Kidney glomerular epithelial cell (primary cell): ENCODE measurements at places on chromosomes 1 and 21.
A peak's percentile ranks its signal among the peaks of the same experiment; 100 is the strongest.

- DNase-seq = no peak
Observed at GRCh38 chr21:46213620-46214286, 14.8 kb downstream of the LSS start.

DNA sequence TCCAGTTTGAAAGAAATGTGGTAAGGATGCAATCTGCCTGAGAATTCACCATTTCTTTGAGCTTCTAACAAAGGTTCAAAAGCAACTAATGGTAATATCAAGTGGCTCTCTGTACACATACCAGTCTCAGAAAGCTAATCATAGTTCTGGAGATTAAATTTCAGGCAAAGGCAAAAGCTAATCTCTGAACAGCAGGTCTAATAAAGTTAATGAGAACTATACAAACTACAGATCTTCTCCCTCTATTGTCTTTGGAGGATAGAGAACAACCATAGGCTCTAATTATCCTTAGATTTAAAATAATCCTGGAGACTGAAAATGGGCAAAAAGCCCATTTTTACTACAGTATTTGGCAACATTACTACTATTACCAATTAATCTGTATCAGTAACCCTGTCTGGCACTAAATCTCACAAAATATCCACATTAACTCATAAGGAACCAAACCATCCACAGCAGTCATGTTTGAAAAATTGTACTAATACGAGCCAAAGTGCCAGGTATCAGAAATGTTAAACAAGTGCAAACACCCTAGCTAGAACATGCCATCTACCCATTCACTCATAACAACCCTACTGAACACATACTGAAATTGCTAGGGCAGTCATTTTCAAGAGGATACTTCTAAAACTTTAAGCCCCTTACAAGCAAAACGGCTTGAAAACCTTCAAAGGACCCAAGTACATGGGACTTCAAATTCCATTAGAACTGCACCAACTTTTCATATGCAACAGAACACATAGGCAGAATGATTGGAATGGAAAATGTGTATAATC, 4.8 kb downstream of the DIPK1A start:
- no peak for DNase-seq

- DNase-seq = no peak
Observed at GRCh38 chr1:243270097-243270864, 14.4 kb downstream of the SDCCAG8 start.

DNA sequence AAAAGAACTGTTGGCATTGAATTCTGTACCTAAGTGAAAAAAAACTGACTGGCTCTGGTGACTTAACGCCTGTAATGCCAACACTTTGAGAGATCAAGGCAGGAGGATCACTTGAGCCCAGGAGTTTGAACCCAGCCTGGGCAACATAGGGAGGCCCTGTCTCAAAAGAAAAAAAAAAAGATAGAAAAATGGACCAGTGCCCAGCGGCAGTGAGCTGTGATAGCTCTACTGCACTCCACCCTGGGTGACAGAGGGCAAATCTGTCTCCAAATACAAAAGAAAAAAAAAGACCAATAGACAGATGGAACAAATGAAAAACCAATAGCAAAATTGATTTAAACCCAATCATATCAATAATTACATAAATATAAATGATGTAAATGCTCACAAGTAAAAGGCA, 674 bp upstream of the AKR7A3 start:
- DNase-seq = no peak

GRCh38 chr1:173202424-173203145, 4.5 kb downstream of the TNFSF4 start:
- DNase-seq = peak; percentile 83

DNA sequence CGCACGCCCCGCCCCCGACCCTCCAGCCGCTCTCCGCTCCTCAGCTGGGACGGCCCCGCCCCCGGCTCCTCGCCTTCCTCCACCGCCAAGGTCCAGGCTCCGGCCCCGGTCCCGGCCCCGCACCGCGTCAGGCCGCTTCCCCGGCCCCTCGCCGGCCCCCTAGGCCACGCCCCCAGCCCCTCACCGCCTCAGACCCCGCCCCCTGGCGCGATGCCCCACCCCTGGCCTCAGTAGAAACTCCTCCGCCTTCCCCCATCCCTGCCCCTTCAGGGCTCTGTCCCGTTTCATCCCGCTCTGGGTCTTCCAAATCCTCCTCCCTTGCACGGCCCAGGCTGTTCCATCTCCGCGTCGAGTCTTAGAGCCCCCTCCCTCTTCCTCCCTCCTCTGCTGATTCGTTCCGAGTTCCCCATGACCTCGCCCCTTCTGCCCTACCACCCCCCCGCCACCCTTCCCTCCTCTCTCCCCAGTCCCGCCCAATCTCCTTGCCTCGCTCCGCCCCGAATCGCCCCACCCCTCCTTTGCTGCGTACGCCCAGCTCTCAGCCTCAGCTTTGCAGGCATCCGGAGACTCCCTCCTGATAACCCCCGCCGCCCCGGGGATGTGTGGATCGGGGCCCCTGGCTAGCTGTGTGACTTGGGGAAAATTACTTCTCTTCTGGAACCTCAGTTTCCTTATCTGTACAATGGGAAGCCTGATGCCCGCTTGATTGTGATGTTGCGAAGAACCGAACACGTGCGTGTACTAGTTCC, 448 bp upstream of the ASAP3 start:
- peak; percentile 83 for DNase-seq

DNA sequence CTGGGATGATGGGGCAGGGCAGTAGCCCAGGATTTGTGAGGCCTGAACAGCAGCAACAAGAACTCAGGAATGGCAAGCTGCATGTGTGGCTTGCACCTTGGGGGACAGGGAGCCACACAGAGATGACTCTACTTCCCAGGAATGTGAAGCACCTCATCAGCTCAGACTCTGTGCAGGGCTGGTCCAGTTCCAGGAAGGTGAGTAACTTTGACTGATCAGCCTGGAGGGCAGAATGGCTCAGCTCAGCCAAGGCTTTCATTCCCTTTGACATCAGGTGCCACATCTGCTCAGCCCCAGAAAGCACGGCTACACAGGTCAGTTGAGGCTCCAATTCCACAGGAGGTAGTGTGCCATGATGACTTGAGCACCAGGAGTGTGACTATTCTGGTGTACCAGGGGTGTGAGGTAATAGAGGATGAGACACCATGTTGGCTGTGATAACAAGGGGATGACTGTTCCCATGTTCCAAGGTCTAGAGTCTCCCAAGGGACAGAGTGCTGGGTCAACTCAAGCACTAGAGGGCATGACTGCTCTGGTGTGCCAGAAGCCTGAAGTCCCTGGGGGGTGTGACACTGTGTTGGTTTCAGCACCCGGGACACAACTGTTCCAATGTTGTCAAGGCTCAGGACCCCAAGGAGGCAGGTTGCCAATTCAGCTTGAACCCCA, 625.8 kb upstream of the ADGRL2 start:
- DNase-seq = peak; percentile 91

DNA sequence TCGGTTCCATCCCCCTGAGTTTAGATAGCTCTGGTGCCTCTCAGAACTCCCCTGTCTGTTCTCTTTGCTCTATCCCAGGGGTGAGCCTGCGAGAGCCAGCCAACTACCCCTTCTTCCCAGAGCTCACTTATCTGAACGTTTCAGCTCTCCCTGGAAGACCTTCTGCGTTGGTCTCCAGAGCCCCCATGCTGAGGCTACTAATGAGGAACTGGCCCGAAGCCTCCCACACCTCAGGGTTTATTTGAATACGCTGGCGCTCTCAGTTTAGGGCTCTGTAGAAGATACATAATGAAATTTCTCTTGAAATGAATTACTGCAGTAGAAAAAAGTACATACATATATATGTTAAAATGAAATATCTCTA, 43.5 kb downstream of the TCEANC2 start:
- no peak for DNase-seq

DNA sequence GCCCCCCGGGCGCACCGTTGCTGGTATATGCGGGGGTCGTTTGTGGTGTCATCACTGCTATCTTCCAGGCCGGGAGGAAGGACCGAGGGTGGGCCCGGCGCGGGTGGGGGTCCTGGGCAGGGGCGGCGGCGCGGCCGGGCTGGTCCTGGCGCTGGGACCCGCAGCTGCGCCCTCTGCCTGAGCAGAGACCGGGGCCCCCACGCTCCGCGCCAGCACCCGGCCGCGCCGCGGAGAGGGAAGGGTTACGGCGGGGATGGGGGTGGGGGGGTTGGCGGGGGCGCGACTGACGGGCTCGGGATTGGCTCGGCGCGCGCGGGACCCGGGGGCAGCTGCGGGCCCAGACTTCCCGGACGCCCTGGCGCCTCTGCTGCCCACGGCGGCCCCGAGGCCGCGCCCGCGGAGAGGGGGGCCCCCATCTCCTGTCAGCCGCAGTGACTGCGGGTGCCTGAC, 13.8 kb upstream of the SAMD11 start:
- no peak for DNase-seq

DNA sequence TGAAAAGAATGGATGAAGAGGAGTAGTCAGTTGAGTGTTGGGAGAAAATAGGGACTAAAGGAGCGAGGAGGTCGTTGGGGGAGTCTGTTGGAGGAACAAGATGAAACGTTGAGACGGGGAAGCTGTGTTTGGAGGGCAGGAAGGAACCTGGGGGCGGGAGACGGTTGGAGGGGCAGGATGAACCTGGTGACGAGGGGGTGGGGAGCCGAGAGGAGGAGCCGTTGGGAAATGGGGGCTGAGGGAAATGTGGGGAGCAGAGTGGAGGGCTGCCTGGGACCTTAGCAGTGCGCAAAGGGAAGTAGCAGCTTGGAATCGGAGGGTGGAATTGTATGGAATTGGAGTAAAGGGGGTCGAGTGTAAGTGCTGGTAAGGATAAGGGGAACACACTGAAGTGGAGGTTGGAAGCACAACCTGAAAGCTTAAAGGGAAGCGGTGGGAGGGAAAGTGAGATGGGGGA, 630 bp downstream of the MTF2 start:
- no peak for DNase-seq

GRCh38 chr1:185260611-185261010, 56.4 kb downstream of the IVNS1ABP start:
- no peak for DNase-seq

DNA sequence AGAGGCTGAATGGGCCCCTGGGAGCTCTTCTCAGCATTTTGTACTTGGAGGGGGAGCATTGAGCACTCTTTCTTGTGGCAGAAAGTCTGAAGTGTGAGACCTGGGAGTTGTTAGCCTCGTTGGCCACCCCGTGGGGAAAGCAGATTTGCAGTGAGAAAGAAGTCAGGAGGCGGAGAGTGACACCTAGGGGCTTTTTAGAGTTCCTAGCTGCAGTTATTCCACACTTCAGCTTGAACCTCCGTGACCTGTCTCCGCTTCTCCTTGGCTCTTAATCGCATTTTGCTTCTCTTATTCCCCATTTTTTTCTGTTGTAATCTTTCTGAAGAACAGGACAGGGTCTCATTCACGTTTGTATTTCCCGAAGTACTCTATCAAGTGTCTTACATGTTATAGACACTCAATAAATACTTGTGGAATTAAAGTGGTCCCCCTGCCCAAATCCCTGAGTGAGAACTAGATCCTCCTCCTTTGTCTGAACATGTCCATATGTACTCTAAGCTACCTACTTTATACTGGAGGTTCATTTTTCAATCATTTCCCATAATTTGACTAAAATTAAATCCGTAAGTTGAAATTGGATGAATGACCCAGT, 14.5 kb upstream of the C1orf141 start:
- peak; percentile 84 for DNase-seq

DNA sequence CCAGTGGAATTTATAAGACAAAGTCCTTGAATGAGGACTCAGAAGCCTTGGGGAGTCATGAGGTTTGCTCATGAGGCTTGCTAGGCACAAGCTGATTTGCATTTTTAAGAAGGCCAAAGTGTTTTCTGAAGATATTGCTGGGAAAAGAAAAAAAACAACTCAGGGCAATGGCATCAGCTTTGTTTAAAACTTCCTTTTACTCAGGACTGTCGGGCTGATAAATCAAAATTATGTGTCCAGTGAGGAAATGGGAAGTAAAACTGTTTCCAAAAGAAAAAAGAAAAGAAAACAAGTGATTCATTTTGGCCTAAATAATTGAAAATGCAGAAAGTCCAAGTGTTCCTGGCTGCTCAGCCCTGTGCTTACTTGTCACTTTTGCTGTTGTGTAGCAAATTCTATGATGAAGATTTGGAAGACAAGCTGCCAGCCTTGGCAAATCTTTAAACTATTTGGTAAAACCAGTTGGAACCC, 282.4 kb downstream of the HLX start:
- no peak for DNase-seq

GRCh38 chr21:37220433-37220980, 46.6 kb downstream of the VPS26C start:
- peak; percentile 29 for DNase-seq

DNA sequence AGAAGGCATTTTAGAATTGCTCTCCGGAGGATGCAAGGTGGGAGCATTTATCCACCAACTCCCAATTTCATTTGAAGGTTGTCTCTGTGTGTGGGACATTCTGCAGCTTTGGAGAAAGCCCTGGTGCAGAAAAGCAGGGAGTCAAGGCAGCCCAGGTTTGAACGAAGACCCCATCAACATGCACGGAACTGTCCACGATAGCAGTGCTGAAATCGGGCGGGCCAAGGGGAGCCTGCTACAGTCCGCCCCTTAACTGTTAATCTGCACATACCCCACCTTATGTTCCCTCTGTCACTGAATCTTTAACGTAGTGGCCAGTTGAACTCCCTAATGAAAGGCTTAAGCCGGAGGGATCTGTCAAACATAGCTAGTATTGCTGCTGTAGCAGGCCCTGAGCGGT, 68.8 kb upstream of the C1orf174 start:
- DNase-seq = no peak

GRCh38 chr1:161480381-161481035, 24.7 kb upstream of the FCGR2A start:
- no peak for DNase-seq

DNA sequence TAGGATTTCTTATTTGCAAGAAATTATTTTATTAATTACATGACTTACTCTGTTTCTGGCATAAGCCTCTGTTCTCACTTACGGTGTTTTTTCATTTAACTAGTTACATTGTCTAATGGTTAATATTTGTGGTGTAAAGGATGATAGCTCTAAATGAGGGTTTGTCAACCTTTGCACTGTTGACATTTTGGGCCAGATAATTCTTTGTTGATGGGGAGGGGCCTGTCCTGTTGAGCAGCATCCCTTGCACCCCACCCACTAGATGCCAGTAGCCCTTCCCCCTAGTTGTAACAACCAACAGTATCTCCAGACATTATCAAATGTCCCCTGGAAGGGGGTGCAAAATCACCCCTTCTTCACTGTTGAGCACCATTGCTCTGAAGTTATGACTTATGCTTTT, 83.6 kb upstream of the SLC44A3 start:
- no peak for DNase-seq

DNA sequence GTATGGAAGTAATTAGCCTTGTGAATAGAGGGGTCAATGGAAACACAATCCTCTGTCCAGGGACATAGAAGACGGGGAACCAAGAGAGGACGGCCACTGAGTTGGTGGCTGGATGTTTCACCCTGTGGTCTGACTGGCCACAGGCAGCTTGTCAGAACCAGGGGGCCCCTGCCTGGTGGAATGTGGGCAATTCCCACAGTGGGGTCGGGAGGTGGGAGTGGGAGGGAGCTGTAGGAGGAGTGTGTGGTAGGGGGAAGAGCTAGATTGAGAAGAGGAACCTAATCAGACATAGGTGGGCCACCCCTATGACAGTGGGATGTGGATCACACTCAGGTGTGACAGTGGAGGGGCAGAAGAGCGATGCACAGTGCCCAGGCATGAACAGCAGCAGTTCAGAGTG, 31.3 kb downstream of the TRIM62 start:
- DNase-seq = no peak

GRCh38 chr1:79945391-79945790, 938.9 kb upstream of the ADGRL4 start:
- DNase-seq = no peak
